T-cell (primary cell): ENCODE measurements at places on chromosomes 13 and 19. TPM values are rescaled to one million over a fixed set of nuclear protein-coding genes. Genes with fewer than 3 reads are reported as not detected.

DNA sequence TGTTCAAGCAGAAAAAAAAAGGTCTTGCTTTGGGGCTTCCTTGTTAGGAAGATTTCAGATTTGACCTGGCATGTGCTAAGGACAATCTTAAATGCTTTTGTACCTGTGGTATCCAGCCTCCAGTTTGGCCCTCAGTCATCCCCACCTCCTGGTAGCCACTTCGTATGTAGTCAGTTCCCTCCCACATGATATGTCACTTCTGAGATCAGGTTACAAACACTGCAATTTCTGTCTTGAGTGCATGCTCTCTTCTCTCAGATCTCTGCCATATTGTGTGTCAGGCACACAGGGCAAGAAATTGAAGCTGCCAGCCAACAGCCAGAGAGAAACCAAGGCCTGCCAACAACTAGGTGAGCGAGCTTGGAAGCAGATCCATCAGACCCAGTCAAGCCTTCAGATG lies 60.3 kb upstream of the STARD13 start:
- no peak for DNase-seq

DNA sequence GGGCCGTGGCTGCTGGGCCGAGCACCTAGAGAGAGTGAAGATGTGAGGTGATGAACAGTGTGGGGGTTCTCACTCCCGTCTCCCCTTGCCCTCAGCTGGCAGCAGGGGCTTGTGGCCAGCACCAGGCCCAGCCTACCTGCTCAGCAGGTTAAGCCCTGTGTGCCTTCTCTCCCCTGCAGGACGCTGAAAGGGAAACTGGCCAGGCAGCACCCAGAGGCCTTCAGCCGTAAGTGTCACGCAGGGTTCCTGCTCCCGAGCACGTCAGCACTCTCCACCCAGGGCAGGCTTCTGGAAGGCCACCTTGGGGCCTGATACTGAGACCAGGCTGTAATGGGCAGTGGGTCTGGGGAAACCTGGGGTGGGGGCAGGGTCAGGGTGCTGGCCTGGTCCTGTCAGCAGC lies 4.7 kb upstream of the UBA52 start:
- no peak for DNase-seq

DNA sequence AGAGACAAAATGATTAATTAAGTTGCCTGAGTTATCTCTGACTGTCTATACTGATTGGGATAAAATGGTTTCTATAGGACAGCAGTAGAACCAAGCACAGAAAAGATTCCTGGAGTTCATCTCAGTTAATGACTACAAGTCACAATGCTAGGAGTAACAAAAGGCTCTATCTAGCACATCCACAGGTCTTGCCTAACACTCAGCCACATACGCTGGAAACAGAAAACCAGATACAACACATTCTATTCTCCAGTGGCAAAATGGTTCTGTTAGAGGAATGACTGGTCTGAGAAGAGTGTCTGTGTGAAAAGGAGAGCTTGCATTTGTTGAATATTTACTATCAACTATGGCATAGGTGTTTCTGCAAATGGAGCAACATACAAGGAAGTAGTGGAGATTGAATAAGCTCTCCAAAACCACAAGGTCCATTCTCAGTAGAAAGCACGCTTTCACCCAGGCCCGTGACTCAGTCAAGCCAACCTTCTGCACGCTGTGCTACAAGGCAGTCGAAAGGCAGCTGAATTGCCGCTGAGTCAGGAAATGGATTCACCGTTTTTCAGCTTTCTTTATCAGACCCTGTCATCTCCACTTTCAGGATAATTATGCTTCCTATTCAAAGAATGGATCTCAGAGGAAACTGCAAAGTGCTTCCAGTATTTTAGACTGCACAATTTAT lies 761.5 kb downstream of the EFNB2 start:
- no peak for DNase-seq

- no peak for DNase-seq
Measured at GRCh38 chr13:111960152-111960772, 106.7 kb upstream of the SOX1 start.

GRCh38 chr13:89565476-89566100 lies 1781.9 kb upstream of the MIR17HG start:
- DNase-seq: no peak

GRCh38 chr19:12769689-12770088 lies 5.7 kb downstream of the HOOK2 start:
- DNase-seq: no peak

GRCh38 chr13:108690726-108691125 lies 61.3 kb downstream of the MYO16 start:
- no peak for DNase-seq

DNA sequence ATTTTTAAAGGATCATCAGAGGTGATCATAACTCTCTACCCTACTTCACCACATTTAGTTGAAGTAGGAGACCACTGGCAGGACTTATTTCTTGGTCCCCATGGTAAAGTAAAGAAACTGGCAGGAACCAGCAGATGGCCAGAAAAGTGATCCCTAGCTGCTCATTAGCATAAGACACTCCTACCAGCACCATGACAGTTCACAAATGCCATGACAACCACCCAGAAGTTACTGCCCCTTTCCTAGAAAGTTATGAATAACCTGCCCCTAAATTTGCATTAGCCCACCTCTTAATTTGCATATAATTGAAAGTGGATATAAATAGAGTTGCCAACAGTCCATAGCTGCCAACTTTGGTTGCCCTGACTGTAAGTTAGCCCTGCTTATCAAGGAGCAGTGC lies 18.4 kb upstream of the RUBCNL start:
- no peak for DNase-seq

DNA sequence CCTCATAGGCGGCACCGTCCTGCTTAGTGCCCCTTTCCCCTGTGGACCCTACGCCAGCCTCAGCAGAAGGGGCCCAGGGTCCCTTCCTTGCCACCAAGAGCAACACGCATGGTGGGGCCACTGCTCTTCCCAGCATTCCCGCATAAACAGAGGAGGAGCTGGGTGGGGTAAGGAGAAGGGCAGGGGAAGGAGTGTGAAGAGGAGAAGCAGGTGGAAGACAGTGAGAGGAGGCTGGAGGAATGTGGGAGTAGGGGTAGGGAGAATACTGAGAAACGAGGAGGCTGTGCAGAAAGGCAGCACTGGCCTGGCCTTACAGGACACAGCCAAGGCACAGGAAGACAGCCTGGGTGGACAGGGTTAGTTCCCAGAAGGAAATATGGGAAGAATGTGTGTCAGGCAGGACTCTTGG lies 43.9 kb downstream of the ZNF331 start:
- DNase-seq: no peak

- DNase-seq: no peak
Measured at GRCh38 chr19:50646074-50646807, 3.0 kb upstream of the C19orf81 start.

DNA sequence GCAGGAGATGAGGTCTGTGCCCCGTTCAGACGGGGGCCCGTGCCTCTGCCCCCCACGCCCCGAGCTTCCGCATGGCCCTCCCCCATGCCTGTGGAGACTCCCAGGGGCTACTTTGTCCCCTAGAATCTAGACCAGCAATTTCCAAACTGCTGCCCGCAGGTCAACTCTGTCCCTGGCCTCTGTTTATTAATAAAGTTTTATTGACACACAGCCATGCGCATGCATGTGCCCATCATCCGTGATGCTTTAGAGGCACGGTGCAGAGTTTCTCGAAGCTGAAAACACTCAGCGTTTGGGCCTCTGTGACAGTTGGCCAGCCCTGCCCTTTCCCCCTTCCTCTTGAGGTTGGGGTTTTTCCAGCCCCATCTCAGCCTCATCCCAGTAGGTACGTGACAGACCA lies 140.0 kb downstream of the KDM4B start:
- DNase-seq: no peak

- no peak for DNase-seq
Measured at GRCh38 chr19:3097442-3097871, 3.3 kb downstream of the GNA11 start.

- no peak for DNase-seq
Measured at GRCh38 chr19:49362048-49362928, at the start of gene TEAD2. Gene TEAD2 (minus strand): TSS chr19:49362416. CDS start chr19:49360075, 2,341 bp downstream.

- DNase-seq: peak; percentile 13
Measured at GRCh38 chr19:57830071-57830602, at the start of gene ZNF587B. Gene ZNF587B (plus strand): TSS chr19:57830299. CDS start chr19:57830529, 230 bp downstream.

DNA sequence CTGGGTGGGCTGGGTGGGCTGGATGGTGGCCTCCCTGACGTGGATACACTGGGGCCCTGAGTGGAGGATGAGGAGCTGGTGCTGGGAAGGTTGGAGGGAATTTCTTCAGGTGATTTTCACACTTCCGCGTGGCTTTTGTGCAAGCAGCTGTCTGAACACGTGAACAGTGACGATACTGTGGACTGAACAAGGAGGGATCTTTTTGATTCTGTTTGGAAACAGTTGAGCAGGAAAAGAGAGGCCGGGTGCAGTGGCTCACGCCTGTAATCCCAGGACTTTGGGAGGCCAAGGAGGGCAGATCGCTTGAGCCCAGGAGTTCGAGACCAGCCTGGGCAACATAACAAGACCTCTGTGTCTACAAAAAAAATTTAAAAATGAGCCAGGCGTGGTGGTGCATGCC lies 9.1 kb upstream of the GTF2F1 start:
- DNase-seq: no peak

- DNase-seq: no peak
Measured at GRCh38 chr13:35046587-35046986, 104.5 kb downstream of the NBEA start.

- DNase-seq: no peak
Measured at GRCh38 chr13:87094646-87095045, 576.5 kb upstream of the SLITRK5 start.

- no peak for DNase-seq
Measured at GRCh38 chr13:99446242-99446641, 55.0 kb upstream of the TM9SF2 start.

DNA sequence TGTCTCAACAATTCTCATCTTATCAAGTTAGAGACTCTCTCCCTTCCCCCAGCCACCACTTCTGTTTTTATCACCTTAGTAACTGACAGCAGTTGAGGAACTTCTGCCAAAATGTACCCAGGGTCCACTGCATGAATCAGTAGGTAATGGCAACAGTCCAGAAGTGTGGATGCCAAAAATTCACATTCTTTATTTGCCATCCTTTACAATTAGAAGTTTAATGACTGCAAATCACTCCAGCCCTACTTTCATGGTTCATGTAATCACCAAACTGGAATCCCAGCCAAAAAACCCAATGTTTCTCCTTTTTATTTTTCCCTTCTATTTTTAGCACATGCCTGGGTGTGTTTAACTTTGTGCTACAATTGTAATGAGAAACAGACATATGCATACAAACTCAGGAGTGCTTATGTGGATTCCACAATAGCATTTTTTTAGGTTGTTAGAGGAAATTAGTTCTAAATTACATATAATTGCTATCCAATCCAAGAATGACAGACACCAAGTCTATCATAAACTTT lies 243.5 kb downstream of the RGCC start:
- DNase-seq: no peak

DNA sequence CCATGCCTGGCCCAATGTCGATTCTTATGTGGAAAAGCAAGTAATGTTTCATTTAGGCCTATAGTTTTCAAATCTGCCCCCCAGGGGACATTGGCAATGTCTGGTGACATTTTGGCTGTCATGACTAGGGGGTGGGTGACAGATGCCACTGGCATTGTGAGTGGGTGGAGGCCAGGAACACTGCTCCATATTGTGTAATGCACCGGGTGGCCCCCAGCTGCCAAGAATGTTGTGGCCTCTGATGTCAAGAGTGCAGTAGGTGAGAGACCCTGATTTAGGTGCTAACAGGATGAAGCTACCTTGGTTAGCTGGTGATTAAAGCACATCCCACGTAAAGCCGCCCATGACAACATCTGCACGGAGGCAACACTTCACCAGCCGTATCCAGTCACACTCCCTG lies 10.8 kb downstream of the C19orf44 start:
- DNase-seq: no peak

DNA sequence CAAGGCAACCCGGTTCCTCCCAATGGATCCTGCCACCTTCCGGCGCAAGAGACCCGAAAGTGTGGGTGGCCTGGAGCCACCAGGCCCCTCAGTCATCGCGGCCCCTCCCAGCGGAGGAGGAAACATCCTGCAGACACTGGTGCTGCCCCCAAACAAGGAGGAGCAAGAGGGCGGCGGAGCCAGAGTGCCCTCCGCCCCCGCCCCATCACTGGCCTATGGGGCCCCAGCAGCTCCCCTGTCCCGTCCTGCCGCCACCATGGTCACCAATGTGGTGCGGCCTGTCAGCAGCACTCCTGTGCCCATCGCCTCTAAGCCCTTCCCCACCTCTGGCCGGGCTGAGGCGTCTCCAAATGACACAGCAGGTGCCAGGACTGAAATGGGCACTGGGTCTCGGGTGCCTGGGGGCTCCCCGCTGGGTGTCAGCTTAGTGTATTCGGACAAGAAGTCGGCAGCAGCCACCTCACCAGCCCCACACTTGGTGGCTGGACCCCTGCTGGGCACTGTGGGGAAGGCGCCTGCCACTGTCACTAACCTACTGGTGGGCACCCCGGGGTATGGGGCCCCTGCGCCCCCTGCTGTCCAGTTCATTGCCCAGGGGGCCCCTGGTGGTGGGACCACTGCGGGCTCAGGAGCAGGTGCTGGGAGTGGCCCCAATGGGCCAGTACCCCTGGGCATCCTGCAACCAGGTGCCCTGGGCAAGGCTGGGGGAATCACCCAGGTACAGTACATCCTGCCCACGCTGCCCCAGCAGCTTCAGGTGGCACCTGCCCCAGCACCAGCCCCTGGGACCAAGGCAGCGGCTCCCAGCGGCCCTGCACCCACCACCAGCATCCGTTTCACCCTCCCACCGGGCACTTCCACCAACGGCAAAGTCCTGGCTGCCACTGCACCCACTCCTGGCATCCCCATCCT lies 11.2 kb upstream of the PRR19 start:
- DNase-seq: peak; percentile 49

GRCh38 chr19:45423033-45423588 lies 606 bp downstream of the ERCC1 start:
- DNase-seq: peak; percentile 73

DNA sequence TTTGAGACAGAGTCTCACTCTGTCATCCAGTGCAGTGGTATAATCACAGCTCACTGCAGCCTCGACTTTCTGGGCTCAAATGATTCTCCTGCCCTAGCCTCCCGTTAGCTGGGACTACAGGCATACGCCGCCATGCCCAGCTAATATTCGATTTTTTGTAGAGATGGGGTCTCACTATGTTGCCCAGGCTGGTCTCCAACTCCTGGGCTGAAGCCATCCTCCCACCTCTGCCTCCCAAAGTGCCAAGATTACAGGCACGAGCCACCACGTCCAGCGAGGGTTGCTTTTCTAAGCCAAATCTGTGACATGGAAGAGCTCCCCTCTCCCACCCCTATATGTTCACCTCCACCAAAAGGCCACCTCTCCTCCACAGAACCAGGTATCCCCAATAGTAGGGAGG lies 10.9 kb upstream of the ATF5 start:
- DNase-seq: no peak

DNA sequence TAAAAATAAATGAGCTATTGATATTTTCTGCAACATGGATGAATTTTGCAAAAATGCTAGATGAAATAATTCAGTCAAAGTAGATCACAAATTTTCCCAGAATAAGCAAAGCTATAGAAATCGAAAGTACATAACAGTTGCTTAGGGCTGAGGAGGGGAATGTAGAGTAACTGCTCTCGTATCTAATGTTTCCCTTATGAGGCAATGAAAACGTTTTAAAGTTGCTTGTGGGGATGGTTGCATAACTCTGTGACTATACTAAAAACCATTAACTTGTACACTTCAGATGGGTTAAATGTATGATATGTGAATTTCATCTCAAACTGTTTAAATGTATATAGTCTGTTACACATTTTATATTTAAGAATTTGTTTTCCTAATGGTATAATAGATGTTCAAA lies 231.7 kb downstream of the GGACT start:
- no peak for DNase-seq

GRCh38 chr13:41199079-41199478 lies 4.7 kb upstream of the KBTBD7 start:
- no peak for DNase-seq

Gene ZNF460
- 72.9 TPM for total RNA-seq

Gene CRX
- total RNA-seq: not detected

Gene VSTM2B
- not detected for total RNA-seq

Gene IGFL2
- not detected for total RNA-seq

Gene ANKLE1
- 2.4 TPM for total RNA-seq

Gene SIGLEC9
- total RNA-seq: 1.6 TPM
